ENCODE measurements at places on chromosomes 7 and 10. TPM values are rescaled to one million over a fixed set of nuclear protein-coding genes. Genes with fewer than 3 reads are reported as not detected.

Gene ANKRD30A
- total RNA-seq = not detected

Gene LAMB4
- total RNA-seq = not detected

Gene PRKAR2B
- total RNA-seq = not detected

Gene ENTPD1
- total RNA-seq = 0.07 TPM

Gene CDK1
- 221 TPM for total RNA-seq

Gene DNAJB9
- total RNA-seq = 10.8 TPM

Gene CFAP69
- total RNA-seq = 2.7 TPM

Gene NME8
- not detected for total RNA-seq

Gene AKR1D1
- 37.0 TPM for total RNA-seq

Gene SPAM1
- total RNA-seq = not detected

Gene CYP3A4
- total RNA-seq = 0.35 TPM

Gene AGAP4
- 5.8 TPM for total RNA-seq

Gene SERPINE1
- total RNA-seq = 9.2 TPM

Gene TAC1
- not detected for total RNA-seq

Gene SPDYE2B
- not detected for total RNA-seq

Gene AGR3
- total RNA-seq = not detected

Gene CCDC146
- total RNA-seq = 1.2 TPM

Gene GRID2IP
- total RNA-seq = not detected

Gene VSTM2A
- not detected for total RNA-seq

Gene ADAM22
- total RNA-seq = 6.7 TPM

Gene FGFR2
- total RNA-seq = 2.6 TPM

Gene ADD3
- total RNA-seq = 57.5 TPM

Gene HOXA4
- total RNA-seq = 2.4 TPM

Gene DENND2A
- total RNA-seq = not detected

Gene MYPN
- total RNA-seq = not detected

Gene SPDYE2
- not detected for total RNA-seq

Gene PTCD1
- total RNA-seq = 4.7 TPM

Gene CCL26
- not detected for total RNA-seq

Gene MAT1A
- total RNA-seq = 101 TPM

Gene C10orf105
- total RNA-seq = not detected

Gene POLR2J2
- 0.22 TPM for total RNA-seq

Gene SLC16A9
- 0.07 TPM for total RNA-seq

Gene ITPRID1
- not detected for total RNA-seq

Gene SLC18A3
- total RNA-seq = not detected

Gene ERLIN1
- 46.9 TPM for total RNA-seq

Gene PNLIPRP3
- total RNA-seq = not detected

Gene TMEM26
- not detected for total RNA-seq

Gene NUTM2B
- total RNA-seq = 0.27 TPM

Gene NRG3
- total RNA-seq = not detected

Data from HepG2 (cell line).